ENCODE measurements at places on chromosomes 7 and 10.

DNA sequence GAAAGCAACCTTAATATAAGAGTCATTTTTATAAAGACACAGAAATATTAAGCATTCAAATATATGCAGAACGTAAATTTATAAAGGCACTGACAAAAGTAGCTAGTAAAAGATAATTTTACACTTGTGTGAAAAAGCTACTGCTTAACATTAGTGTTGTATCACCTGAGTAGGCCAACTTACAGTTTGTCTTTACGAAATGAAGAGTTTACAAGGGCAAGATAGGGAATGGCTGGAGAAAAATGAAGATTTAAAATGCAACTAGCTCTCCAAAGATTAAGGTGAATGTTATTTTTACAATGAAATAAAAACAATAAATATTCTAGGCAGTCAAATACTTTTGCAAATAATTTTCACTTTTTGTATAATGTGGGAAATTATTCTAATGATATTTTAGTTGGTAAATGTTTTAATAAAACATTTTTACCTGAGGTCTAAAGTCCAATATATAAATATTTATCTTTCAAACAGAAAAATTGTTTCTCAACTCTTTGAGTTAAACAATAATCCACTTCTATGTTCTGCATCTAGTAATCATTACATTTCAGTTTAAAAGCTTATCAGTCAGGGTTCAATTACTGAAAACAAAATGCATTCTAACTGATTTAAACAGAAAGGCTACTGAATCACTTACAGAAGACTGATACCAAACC, 382.6 kb downstream of the IPMK start:
- DNase-seq = no peak

GRCh38 chr10:78899098-78899754, 169.5 kb upstream of the ZMIZ1 start:
- DNase-seq = no peak

DNA sequence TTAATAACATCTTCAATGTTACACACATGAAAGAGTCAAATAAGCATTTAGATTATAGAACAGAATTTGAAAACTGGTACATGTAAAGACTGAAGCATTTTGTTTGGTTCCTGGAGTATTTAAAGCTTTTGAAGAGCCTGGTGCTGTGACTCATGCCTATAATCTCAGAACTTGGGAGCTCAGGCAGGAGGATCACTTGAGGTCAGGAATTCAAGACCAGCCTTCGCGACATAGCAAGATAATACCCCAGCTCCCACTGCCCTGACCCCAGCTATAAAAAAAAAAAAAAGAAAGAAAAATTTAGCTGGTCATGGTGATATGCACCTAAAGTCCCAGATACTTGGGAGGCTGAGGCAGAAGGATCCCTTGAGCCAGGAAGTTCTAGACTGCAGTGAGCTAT, 87.8 kb downstream of the HDAC9 start:
- DNase-seq = no peak

DNA sequence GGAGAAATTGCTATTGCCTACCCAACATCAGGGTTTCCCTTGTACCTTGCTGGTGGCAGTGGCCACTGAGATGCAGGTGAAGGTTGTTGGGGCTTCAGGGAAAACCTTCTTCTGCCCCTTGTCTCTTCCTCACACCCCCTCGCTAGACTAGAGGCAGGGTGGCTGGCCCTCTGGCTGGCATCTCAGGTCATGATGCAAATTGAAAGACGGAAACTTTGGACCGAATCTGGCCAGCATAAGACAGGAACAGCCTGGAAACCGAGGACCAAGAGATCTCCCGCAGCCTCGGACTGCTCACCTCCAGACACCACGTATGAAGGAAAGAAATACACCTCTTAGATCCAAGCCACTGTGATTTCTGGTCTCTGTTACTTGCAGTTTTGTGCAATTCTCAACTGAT, 2.9 kb downstream of the SVOPL start:
- no peak for DNase-seq

DNA sequence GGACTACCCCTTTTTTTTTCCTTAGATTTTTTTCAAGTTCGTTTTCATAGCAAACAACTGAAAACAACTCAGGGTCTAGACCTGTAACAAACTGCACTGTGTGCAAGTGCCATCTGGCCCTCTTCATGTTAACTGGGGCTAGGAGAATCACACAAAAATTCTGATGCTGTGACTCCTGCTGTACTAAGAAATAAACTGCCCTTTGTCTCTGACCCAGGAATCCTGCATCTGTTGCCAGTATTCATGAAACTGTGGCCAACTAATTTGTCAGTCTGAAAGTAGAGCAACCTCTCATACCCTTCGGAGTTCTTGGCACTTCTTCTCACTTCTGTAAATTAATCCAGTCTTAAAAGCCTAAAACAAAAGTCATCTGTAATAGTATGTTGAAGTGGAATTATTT, 218.4 kb upstream of the PCDH15 start:
- no peak for DNase-seq

DNA sequence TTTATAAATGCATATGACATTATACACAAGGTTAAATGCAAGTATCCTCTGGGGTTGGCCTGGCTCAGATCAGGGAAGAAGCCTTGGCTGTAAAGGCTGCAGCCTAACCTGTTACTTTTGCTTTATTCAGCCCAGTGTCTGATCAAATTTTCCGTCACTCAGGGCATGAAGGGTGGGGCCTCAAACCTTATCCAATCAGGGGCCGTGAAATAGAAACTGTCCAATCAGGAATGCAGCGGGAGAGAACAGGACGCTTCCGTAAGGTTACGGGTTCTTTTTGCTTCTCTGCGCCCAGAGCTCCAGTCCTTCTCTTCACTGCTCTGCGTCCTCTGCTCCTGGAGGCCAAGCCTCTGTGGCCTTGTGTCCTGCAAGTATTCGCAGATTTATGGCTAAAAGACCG, at the start of gene ZNF716:
TSS of gene ZNF716 (plus strand) at position 274 of the 400 bp plus-strand sequence. CDS start at position 386, 112 bp downstream.
- no peak for DNase-seq

- no peak for DNase-seq
Measured at GRCh38 chr7:105426606-105427146, 38.0 kb upstream of the SRPK2 start.

- DNase-seq = no peak
Measured at GRCh38 chr10:127462643-127463295, 86.3 kb upstream of the NPS start.

DNA sequence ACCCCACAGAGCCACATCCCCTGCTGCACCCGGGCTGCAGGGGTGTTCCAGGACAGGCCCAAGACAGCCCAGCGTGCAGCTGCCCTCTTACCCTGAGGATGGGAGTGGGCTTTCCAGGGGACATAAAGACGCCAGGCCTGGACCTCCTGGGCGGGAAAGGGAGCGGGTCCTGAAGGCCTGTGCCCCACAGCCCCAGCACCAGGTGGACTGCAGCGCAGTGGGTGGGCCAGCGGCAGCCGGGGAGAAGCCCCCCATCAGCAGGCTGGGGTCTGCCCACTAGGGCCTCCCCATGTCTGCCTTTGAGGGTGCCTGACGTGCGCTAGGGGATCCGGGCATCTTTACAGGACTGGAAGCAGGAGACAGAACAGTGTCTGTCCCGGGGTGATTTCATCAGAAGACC, 22.6 kb upstream of the ZNF735 start:
- DNase-seq = no peak

All from activated CD4-positive, alpha-beta T cell treated with anti-CD3 and anti-CD28 coated beads, Interleukin-2, amount 50 U/mL, for 1 hour (primary cell).